Peyer's patch (tissue), 4 donors: ENCODE measurements at places on chromosomes 3 and 15.

- no peak for DNase-seq
Observed at GRCh38 chr15:98402486-98402885, 245.9 kb upstream of the IGF1R start.

DNA sequence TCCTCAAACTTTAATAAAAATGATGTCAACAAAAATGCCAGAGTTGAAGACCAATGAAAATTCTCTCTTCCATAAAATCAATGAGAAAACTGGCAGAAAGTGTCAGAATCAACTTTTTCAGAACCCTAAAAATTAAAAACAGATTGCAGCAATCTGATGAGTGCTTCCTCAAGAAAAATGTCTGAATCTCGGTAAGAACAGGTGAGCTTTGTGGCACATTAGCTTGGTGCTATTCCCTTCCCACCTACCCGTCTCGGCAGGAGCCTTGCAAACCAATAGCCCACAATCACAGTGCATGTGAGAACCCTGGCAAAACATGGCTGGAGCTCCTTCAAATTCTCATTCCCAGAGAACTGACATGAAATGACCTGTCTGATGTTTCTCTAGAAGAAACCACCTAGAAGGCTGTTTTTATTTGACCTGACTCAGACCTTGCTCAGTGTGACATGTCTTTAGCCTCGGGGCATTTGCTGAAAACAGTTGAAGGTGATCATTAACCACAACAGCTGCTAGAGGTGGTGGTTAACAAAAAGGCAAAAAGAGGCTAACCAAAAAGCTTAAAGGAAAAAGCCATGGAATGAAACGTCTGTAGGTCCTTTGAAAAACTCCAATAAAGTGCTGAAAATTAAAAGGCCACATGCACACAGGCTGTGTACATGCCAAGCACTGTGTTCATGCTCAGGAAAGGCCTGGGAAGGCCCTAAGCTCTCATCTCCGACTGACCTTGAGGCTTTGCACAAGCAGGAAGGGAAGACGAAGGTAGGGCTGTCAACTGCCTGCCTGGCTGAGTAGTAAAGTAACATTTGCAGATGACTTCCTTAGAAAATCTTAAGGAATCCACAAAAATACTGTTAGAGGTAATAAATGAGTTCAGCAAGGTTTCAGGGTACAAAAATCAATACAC, 253.0 kb upstream of the NSMCE3 start:
- DNase-seq, result no peak

DNA sequence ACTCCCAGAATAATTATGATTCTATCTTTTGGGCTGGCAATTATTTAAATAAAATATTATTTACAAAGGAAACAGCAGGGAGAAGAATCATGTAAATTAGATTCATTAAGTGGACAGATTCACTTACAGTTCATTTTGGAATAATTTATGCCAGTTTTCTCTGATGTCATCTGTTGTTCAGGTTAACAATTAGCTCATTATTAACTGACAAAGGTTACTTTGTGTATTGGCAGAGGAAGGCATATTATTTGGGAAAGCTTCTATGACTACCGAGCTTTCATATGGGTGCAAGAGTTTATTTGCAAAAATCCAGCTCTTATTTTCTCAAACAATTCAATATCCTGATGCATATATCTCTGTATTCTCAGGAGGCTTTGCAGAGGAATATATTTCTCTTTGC, 224.4 kb downstream of the CHST2 start:
- DNase-seq, result no peak

DNA sequence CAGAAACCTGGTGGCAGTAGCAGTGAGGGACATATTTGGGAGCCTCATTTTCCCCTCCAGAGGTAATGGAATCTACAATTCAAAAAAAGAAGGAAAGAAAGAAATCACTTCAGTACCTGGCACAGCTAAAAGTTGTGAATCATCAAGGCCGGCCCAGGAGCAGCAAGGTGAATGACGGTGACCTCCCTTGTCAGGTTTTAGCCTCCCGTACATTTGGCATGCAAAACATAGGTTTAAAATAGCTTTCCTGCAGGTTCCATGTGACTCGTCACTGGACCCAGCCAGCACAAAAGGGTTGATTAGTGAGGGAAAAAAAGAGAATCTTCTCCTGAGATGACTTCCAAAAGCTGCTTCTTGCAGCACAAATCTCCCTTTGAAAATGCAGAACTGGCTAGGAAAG, 394.2 kb downstream of the LSAMP start:
- no peak for DNase-seq

- no peak for DNase-seq
Observed at GRCh38 chr15:38733331-38733730, 168.7 kb upstream of the RASGRP1 start.

GRCh38 chr15:78216276-78217104, 17.9 kb downstream of the ACSBG1 start:
- DNase-seq, result peak; percentile 86

- DNase-seq, result no peak
Observed at GRCh38 chr15:62417439-62417838, 252.4 kb upstream of the C2CD4B start.

DNA sequence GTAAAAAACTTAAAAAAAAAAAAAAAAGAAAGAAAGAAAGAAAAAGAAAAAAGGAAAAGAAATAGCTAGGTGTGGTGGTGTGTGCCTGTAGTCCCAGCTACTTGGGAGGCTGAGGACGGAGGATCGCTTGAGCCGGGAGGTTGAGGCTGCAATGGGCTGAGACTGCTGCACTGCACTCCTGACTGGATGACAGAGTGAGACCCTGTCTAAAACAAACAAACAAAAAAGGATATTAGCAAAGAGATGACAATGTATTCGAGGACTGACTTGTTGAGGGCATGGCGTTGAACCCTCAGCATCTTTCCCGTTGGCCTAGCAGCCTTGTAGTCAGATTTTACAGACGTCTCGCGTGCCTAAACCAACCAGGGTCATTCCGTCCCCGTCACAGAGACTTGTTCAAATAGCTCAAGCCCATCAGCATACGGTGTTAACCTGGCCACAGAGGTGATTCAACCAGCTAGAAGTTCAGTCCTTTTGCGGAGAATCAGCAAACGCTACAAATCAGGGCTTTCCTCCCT, 528 bp upstream of the NIT2 start:
- DNase-seq, result peak; percentile 50

GRCh38 chr15:78033864-78034263, 43.6 kb downstream of the TBC1D2B start:
- DNase-seq, result no peak

DNA sequence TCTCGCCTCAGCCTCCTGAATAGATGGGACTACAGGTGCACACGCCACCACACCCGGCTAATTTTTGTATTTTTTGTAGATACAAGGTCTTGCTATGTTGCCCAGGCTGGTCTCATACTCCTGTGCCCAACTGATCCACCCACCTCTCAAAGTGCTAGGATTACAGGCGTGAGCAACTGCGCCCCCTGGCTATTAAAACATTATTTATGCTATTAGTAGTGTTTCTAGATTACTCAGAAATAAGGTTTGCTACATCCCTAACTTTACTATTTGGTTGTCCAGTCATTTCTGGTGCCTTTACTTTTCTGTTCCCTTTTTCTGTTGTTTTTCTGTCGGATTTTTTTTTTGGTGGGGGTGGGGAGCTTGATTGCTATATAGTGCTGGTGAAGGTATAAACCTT, 393.6 kb upstream of the TPM1 start:
- DNase-seq, result no peak

DNA sequence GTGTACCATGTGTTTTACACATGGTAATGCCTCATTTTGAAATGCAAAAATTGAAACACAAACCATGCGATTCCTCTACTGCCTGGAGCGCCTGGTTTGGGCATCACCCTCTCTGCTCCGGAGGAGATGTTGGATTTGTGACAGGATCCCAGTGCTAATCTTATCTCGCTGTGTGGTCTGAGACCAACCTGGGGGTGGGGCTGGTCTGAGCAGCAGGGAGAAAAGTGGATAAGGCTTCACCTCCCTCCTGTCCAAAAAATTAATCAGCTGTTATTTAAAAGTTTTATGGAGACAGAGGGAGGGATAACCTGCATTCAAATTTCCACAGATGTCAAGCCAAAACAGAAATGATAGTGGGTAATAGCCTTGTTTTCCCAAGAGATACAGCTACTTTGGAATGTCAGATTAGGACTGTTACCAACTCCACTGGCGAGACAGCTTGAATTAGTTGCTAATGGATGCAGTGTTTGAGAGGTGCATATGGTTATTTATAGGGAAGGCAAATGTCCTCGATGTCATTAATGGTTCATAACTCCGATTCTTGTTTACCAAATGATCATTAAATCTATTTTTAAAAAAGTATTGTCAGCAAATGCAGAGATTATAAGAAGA, 54.0 kb upstream of the SKOR1 start:
- DNase-seq, result no peak

DNA sequence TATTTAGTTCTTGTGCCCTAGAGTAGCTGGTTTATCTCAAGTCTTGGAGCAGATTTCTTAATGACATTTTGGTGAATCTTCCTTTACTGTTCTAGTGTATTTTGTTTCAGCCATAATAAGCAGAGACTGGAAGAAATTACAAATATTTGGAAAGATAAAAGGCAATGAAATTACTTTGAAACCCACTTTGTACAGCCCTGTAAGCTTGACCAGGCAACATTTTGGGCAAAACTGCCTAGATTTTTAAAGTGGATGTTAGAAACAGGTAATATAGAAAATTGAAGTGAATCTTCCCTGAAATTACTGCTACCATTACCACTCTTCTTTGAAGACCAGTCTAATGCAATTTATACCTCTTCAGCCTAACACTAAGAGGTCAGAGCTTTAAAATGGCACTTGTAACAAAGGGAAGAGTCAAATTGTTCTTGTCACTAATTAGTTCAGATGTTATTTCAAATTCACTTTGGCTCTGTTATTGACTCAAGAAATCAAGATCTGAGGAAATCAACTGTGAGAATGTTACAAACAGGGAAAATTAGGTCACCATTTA, 589.4 kb downstream of the NLGN1 start:
- no peak for DNase-seq

DNA sequence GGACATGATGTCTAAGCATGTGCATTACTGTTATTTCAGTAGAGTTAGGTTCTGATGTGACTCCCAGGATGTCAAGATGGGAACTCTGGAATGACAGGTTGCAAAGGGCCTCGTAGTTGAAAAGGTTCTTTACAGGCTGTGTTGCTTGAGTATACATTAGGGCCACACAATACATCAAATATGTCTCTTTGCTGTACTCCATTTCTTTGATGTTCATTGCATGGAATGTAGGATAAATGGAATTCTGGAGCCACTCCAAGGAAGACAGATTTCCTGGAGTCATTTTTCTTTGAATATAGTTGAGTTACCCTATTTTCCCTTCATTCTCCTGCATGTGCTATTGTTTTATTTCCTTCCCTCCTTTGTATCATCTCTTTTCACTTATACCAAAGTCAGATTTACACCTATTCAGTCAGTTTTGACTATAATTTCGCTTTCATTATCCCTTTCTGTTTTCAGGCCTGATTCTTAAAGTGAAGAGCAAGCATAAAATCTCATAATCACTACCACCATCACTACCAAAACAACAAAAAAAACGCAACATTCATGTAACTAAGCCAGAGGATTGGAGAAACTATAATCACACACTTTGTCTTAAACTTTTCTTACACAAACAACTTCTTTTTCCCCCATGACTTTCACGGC, 61.2 kb upstream of the PTX3 start:
- no peak for DNase-seq

DNA sequence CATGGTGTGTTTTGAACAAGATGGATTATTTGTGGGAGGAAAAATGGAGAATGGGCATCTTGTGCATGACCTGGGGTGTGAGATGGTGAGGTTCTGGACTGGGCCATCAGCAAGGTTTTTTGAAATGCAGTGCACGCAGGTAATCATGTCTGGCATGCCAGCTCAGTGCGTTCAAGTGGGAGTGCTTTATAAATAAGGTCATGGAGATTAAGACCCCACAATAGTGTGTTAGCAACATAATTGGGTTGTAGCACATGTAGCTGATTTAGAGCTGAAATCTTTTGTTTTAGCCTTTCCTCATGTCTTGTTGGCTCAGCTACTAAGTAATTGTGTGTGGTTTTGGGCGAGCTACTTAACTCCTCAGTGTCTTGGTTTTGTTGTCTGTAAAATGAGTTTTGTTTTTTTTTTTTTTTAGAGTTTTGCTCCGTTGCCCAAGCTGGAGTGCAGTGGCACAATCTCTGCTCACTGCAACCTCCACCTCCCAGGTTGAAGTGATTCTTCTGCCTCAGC, 3.9 kb upstream of the CACNA1D start:
- no peak for DNase-seq

- DNase-seq, result no peak
Observed at GRCh38 chr3:106425916-106426315, 557.1 kb upstream of the CBLB start.

GRCh38 chr3:58164906-58165821, 45.6 kb downstream of the DNASE1L3 start:
- no peak for DNase-seq

GRCh38 chr3:33453331-33453761, 13.1 kb upstream of the UBP1 start:
- DNase-seq, result no peak

DNA sequence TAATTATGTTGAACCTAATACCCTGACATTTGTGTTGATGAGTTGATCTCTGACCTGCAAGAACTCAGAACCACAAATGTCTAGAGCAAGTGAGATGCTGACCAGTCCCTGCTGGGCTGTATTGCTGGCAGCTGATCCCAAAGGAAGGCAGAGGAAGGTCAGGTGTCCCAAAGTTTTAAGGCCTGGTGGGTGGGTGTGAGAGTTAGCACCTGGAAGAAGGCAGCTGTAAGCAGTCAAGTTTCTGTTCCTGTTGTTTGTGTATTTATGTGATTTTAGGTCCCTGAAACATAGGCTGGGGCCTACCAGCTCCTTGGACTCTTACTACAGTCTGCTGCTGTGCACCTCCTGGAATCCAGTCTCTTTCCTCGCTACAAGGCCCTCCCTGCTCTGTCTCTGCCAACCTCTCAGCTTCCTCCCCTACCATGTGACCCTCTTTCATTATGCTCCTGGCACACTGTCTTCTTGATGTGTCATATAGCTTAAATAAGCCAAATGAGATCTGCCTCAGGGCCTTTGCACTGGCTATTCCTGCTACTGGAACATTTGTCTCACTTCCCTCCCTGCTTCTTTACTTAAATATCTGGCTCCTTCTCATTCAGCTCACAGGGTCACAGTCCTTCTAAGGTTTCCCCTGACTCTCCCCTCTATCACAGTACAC, 31.0 kb upstream of the ATOSA start:
- no peak for DNase-seq

GRCh38 chr3:129650256-129650872, 43.9 kb upstream of the PLXND1 start:
- DNase-seq, result peak; percentile 51

GRCh38 chr3:9783954-9784353, 8.3 kb downstream of the TADA3 start:
- no peak for DNase-seq

GRCh38 chr3:116607205-116607604, 102.4 kb upstream of the TUSC7 start:
- DNase-seq, result no peak

- DNase-seq, result no peak
Observed at GRCh38 chr3:47758261-47759025, 23.2 kb downstream of the SMARCC1 start.

GRCh38 chr3:32643816-32644215, 41.2 kb upstream of the CNOT10 start:
- no peak for DNase-seq

- DNase-seq, result peak; percentile 9
Observed at GRCh38 chr3:10524799-10525301, 19.5 kb upstream of the ATP2B2 start.
